ENCODE measurements at places on chromosomes 7 and 10.

DNA sequence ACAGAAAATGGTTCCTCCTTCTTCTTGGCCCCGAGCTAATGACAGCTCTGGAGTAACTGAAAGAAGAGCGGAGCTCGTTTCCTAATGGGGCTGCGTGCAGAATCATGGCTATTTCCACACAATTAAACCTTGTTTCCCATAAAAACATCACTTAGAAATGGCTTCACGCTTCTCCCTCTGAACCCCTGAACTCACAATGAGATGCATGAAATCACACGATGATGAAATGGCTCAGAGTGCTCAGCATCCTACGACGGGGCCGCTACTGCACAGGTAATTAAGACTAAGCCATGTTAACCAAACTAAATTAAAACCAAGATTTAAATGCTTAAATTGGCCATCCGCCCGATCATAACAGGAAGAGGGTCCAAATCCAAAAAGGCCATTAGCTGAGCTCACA, 80.0 kb upstream of the DNAAF5 start:
- DNase-seq: no peak

GRCh38 chr10:125083576-125083920, 76.8 kb downstream of the CTBP2 start:
- DNase-seq: no peak

DNA sequence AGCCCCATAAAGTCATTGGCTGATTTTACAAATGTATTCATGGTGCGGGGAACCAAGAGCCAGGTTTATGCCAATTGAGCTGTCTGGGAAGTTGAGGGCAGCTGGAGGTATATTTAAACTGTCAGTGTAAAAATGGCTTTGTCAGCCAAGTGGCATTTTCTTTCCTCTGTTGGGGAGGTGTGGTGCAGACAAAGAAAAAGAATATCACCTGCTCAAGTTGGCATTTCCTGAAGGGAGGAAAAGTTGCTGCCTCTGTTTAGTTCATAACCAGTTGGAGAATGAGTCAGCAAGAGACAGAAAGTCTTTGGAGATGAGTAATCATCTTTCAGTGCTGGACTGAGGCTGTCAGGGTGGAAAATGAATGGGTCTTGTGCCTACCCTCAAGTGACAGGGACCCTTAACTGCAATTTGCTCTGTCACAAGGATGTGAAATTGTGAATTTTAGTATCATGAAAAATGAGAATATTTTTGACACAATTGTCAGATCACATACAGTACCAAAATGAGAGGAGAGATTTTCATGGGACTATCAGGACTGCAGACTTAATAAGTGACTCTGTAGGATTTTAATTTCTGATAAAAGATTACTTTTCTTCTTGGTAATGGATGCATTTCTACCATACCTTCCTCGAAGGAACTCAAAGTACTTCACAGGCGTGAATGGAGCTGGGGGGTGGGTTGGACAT, 137.3 kb downstream of the ANLN start:
- no peak for DNase-seq

- no peak for DNase-seq
These were observed 14.3 kb downstream of the TSPAN15 start for GRCh38 chr10:69465457-69466157.

DNA sequence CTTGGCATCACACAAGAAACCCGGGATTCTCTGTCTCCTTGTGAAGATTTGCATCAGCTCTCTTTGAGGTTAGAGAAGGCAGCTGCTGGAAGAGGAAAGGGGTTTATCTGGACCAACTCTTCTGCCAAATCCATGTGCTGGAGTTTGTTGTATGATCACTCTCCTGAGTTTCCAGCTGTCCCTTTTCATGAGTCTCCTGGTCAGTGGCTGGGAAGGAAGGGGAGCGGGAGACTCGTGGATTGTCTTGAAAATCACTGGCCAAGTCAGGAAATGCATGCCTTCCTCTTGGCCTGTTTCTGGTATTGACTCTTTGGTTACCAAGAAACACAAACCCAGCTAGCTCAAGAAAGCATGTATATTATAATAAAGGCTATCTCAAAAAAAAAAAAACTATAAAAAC, 38.8 kb downstream of the TACR2 start:
- no peak for DNase-seq

DNA sequence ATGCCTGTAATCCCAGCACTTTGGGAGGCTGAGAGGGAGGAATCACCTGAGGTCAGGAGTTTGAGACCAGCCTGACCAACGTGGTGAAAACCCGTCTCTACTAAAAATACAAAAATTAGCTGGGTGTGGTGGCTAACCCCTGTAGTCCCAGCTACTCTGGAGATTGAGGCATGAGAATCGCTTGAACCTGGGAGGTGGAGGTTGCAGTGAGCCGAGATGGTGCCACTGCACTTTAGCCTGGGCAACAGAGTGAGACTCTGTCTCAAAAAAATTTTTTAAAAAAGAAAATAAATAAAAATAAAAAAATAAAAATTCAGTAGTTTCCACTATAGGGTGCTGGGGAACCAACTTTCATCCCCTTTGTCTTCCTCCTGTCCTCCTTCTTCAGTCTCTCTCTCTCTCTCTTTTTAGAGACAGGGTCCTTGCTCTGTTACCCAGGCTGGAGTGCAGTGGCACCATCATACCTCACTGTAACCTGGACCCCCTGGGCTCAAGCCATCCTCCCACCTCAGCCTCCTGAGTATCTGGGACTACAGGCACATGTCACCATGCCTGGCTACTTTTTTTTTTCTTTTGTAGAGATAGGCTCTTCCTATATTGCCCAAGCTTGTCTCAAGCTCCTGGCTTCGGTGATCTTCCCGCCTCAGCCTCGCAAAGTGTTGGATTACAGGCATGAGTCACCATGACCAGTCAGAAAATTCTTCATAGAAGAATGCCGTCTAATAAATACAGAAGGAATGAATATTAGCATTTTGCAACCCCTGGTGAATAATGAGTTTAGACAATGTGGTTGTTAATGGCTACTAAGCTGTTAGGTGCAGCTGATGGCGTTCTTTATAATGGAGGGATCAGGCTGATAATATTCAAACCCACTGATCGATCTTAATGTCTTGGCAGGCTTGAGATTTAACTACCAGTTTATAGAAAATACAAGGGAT, 20.6 kb downstream of the RBM20 start:
- no peak for DNase-seq

GRCh38 chr7:158685693-158686092, 18.9 kb downstream of the NCAPG2 start:
- DNase-seq: no peak

GRCh38 chr10:123502983-123503382, 163.2 kb upstream of the GPR26 start:
- no peak for DNase-seq

DNA sequence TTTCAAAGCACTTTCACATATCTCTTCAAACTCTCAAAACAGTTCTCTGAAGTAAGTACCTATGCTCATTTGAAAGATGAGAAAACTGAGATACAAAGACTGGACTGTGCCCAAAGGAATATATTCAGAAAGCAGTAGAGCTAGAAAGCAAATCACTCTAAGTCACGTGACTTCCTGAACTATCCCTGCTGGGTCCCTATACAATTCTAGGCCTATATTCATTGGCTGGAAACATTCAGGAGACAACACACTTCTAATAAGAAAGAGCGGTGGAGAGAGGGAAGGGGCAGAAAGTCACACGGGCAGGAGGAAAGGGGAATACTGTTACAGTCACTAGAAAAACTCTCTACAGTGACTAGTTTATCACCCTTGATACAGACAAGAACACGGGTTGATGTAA, 140.0 kb downstream of the CHCHD3 start:
- DNase-seq: no peak

- DNase-seq: no peak
These were observed 5.2 kb upstream of the GATA3 start for GRCh38 chr10:8049045-8049864.

DNA sequence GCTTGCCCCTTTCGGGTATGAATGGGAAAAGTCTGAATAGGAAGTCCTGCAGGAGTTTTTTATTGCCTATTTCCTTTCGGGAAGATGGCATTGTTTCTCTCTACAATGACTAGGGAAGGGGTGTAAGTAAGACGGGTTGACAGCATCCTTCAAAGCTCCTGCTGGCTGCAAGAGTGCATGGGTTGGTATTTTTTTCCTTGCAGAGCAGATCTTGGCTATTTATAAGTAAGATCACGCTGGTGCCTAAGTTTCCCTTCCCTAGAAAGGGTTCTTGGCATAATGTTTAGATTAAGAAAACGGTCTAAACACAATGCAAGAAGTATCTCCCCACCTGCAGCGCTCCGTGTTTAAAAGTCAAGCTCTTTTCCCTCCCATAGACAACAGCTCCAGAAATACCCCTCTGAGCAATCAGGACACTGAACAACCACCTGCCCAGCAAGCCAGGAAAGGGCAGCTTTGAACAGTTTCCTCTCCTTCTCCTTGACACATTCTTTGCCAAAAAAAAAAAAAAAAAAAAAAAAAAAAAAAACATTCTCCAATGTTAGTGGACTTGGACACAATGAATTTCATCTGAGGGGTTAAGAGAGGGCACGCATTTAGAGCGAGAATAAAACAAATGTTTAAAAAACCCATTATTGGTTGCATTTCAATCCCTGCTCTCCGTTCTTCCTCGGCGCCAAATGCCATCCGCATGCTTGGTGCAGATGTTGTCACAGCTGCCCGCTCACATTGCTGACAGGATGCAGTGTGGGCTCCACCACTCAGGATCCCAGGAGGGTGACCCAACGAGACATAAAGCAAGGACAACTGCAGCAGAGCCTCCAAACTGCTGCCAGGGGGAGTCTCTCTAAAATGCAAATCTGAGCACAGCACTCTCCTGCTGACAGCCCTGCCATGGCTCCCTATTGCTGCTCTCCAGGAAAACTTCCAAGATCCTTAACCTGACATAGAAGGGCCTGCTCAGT, 427.4 kb upstream of the MGMT start:
- no peak for DNase-seq

- peak; percentile 26 for DNase-seq
These were observed 8.3 kb downstream of the PI4K2A start for GRCh38 chr10:97648562-97649404.

- peak; percentile 88 for DNase-seq
These were observed 29.7 kb downstream of the OAT start for GRCh38 chr10:124388823-124389612.

GRCh38 chr7:151436446-151437158, 3.3 kb downstream of the CRYGN start:
- DNase-seq: no peak

DNA sequence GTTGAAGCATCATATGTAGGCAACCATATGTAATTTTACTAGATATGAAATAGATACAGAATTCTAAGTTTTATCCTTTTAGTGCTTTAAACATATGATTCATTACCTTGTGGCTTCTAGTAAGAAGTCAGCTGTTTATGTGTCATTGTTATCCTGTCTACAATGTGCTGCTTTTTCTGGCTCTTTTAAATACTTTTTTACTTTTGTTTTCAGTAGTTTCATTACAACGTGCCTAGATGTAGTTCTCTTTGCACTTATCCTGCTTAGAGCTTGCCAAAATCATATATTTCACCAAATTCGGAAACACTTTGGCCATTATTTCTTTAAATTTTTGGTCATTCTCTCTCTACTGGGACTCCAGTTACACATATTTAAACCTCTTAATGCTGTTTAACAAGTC, 26.4 kb downstream of the YAE1 start:
- DNase-seq: no peak

DNA sequence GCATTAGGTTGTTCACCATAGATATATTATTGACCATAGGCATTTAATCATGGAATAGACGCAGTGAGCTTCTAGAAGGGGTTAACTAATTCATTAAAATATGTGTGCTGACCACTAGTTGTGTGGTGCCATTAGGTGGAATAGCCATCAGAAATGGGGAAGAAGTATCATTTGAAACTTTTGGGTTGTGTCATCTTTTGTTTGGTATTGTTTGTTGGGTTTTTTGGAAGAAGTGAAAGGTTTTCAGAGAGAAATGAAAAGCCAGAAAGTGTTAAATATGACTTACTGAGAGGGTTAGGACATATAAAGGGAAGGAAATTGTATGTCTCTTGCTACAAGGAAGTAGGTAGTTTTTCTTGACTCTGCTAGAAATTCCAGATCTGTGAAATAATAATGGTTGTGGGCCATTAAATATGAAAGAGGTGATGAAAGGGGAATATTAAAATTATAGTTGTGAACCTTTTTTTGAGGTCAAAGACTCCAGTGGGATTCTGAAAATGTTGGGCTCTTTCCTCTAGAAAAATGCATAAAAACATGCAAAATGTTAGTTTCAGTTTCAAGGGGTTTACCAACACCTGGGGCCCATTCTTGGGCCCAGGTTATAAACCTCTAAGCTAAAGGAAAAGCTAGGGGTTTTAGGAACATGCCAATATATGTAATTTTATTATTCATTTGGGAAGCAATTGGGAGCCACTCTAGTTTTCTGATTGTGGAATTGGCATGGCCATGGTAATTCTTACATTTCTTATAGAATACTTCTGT, 348.5 kb downstream of the BBS9 start:
- DNase-seq: no peak

DNA sequence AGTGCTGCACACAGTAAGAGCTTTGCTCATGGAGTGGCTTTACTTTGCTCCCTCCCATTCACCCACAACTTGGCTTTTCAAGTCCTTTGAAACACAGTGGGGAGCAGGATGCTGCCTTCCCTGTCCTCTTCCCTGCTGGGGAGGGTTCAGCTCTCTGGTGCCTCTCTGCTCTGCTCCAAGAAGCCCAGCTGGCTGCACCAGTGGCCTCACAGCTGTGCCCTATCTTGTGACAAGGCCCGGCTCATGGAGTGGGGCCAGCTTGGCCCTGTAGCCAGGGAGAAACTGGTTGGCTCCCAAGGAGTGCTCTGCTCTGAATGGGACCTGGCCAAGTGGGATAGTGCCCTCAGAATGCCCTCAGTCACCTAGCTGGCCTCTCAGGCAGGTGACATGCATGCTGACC, 212.3 kb upstream of the ZMIZ1 start:
- DNase-seq: no peak

GRCh38 chr7:67692425-67692824, 695.8 kb downstream of the TYW1 start:
- no peak for DNase-seq

GRCh38 chr7:15753887-15754579, 67.5 kb upstream of the MEOX2 start:
- no peak for DNase-seq

- DNase-seq: no peak
These were observed 21.9 kb upstream of the SEMA3A start for GRCh38 chr7:84216472-84216871.

- DNase-seq: no peak
These were observed 149.2 kb downstream of the GNAT3 start for GRCh38 chr7:80362677-80363076.

- no peak for DNase-seq
These were observed 90.3 kb downstream of the JMJD1C start for GRCh38 chr10:63375458-63375857.

- DNase-seq: no peak
These were observed 165.1 kb downstream of the AHR start for GRCh38 chr7:17463511-17464085.

DNA sequence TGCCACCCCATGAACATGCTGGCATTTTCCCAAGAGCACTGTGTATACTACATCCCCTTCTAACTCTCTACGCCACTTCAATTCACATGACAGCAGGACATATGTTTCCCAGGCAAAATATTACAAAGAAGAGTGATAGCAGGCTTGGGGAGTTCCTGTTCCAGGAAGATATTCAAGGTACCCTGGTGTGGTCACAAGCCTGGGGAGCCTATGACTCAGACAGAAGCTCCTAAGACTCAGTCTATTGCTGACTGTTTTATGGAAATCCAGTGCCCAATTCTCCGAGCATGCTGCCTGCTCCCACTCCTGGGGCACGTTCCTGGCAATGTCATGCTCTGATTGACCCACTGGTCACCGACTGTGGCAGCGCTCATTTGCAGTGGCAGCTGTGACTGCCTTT, 23.5 kb upstream of the ABLIM1 start:
- no peak for DNase-seq
